ENCODE measurements at places on chromosomes 2 and 18. TPM values are rescaled to one million over a fixed set of nuclear protein-coding genes. Genes with fewer than 3 reads are reported as not detected.

- no peak for DNase-seq
These were observed 354.2 kb upstream of the GALNT5 start for GRCh38 chr2:156903335-156903734.

- no peak for DNase-seq
These were observed 209.9 kb downstream of the ARL4C start for GRCh38 chr2:234286956-234287355.

DNA sequence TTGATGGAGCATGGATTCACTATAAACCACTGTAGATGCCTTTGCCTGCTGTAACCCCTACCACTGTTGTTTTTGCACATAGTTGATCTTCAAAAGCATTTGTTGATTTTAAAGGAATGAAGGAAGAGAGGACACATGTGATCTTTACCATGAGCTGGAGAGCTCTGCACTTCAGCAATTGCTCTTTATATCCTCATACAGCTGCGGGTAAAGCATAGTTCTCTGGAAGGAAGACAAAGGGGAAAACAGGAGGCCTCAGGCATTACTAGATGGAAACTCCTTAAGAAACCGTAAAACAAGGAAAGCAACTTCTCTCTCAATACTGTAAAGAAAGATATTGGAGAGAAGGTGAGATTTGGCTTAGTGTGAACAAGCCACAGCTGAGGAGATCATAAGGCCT is 60.6 kb downstream of the SCG2 start:
- DNase-seq = no peak

GRCh38 chr2:128623776-128624761 is 305.4 kb upstream of the HS6ST1 start:
- no peak for DNase-seq

DNA sequence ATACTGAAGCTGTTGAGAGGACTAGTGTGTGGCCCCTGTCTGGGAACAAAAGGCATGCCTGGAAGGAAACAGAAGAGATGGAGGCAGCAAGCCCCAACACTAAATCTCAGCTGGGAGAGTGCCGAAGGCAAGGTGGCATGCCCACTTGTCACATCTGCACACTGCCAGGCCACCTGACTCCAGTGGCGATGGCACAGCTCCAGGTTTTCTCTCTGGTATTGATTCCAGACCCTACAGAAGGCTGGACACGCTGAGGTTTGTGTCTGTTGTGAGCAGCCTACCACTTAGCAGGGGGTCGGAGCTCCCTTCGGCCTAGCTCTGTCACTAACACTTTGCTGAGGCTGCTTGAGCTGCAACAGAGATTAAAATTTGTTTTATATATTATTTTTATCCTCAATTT is 307.3 kb downstream of the TDRD15 start:
- no peak for DNase-seq

GRCh38 chr18:48939205-48940097 is 11.3 kb downstream of the SMAD7 start:
- DNase-seq = no peak

GRCh38 chr2:28638102-28638501 is 113.5 kb upstream of the PPP1CB start:
- DNase-seq = no peak

DNA sequence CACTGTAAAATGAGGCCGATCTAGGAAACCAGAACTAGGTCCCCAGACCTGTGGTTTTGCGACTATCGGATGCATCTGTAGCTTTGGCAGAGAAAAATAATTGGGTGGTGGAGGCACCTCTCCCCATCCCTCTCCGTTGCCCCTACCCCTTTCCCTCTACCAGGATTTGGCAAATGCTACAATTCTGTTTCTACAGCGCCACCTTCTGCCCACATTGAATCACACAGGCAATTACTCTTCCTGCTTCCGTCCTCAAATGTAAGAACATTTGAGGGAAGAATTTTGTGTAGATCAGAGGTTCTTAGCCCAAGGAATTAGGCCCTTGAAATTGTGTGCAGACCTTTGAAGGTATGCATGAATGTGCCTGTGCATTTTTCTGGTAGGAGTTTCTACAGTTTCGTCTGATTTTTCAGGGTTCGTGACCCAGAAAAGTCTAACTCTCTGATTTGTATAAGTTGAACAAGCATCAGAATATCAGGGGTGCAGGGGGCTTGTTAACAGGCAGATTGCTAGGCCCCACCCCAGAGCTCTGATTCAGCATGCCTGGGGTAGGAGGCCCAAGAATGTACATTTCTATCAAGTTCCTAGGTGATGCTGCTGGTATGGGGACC is 11.2 kb downstream of the ATP6V1B1 start:
- peak; percentile 91 for DNase-seq

The NPPC gene
- not detected for total RNA-seq

The RAD51AP2 gene
- not detected for total RNA-seq

The C2orf81 gene
- total RNA-seq = 7.6 TPM

The SPEG gene
- 20.8 TPM for total RNA-seq

The CFAP65 gene
- total RNA-seq = 1.3 TPM

Measured in endodermal cell (in vitro differentiated cells).